ENCODE measurements at places on chromosomes 7 and 10.

GRCh38 chr7:155874411-155874810, 62.1 kb upstream of the SHH start:
- DNase-seq = no peak

GRCh38 chr7:35869810-35870209, 69.0 kb downstream of the SEPTIN7 start:
- DNase-seq = no peak

GRCh38 chr7:127798023-127798422, 146.0 kb downstream of the SND1 start:
- no peak for DNase-seq

DNA sequence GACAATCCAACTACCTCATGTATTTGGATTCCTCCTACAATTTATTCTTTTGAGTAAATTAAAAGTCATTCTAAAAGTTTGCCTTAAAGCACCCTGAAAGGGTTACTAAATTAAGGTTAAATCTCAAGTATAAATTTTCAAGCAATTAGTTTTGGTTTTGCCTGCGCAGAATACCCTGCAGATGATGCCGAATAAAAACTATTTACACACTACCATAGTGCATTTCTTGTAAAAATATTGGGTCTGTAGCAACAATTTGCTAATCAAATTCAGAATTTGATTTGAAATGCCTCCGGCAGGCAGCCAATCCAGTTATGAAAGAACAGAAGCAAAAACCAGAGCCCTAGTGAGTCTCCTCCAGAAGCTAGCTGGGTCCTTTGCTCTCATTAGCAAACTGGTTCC, 122.2 kb downstream of the TWIST1 start:
- no peak for DNase-seq

DNA sequence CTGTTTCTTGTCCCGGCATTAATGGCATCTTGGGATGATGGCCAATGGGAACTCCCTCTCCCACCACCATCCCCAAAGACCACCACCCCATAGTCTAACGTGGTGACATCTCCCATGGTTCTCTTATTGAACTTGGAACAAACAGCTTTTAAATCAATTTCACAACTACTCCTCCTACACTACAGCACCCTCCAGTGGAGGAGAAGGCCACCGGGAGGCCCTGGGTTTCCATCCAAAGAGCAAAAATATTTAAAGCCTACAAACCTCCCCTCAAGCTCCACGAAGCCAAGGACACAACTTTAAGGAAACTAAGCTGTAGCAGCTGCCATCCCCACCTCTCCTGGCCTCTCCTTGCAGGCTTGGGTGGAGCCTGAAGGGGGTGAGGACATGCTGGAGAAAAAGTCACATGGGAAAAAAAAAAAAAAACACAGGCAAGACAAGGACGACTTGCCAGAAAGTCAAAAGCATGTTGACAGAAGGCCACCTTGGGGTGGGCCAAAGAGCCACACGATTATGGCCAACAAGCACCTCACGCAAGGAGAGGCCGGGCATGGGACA, 94.0 kb upstream of the LANCL2 start:
- DNase-seq = no peak

DNA sequence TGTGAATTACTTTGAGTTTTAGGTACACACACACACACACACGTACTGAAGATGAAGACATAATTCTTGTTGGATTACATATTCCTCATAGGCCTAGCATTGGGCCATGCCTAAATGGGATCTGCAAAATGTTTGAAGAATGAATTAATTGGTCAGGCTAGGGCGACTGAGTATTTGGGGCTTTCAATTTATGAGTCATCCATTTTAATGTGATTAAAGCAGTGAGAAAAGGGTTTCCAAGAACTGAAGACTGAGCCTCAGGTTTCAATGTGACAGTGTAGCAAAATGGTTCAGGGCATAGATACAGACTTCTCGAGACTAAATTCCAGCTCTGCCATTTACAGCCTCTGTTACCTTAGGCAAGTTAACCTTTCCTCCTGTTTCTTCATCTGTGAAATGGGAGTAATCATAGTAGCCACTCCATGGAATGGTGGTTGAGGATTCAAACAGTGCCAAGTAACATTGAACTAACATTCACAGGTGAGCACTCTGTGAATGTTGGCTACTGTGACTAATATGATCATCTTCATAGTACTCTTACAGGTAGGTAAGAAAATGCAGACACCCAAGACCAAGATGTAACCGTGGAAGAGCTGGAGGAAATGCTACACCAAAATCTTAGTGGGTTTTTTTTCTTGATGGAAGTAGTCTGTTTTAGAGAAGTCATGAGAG, 7.6 kb downstream of the BPGM start:
- DNase-seq = no peak

DNA sequence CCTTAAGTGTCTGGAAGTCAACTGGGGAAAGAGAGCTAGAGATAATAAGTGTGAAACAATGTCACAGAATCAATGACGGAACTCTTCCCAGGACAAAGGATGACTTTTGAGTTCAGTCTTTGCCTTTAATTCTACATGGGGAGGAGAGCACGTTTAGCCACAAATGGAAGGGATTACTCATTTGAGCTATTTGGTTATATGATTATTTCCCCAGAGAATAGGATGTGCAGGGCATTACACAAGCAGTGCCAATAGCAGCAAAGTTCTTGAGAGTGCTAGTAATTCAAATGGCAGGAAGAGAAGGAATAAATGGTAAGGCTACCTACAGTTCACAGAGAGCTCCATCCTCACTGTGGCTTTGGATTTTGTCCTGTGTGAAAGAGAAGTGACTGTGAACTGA, 6.0 kb downstream of the EGFR start:
- DNase-seq = no peak

DNA sequence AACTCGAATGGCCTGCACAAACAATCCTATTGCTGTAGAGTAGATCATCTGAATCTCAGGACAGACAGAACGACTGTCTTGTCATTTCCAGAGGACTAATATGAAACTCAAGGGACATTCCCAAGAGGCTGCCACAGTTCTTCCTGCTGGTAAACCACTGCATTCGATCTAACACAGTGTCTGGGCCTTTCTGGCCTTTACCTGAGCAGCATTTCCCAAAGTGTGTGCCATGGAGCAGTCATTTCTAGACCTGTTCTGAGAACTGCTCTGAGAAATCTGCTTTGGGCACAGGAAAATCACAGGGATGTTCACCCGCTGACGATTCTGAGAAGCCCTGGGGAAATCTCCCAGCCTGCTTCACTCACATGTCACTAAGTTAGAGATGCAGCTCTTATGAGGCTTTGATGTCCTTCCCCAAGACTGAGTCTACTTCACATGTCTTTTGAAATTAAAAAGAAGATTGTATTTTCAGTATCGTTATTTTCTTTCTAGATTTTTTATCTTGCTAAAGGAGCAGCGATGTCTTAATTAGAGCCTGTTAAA, 18.4 kb downstream of the GPNMB start:
- no peak for DNase-seq

DNA sequence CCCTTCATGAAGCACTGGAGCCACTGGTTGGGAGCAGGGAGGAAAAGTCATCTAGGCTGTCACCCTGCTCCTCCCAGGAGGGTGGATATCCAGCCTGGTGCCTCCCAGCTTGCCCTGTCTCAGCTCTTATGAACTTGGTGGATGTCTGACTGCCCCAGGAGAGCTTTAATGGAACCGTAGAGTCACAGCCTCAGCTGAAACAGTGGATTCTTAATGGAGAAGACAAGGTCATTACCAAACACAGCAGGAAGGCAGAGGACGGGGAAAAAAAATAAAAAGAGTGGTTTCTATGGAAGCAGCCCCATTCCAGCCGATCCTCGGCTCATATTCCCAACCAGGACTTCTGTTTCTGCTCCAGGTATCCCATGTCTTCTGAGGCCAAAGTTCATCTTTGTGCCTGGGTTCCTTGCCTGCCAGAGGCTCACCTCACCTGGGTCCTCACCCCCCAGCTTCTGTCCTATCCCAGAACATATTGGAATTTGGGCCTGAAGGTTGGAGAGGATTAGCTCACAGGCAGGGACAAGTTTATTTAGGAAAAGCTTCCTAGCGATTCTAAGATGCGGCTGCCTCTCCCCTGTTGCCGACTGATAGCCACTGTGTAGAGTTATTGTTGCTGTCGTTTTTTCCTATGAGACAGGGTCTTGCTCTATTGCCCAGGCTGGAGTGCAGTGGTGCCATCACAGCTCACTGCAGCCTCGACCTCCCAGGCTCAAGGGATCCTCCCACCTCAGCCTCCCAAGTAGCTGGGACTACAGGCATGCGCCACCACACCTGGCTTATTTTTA, 15.6 kb downstream of the CCL26 start:
- no peak for DNase-seq

DNA sequence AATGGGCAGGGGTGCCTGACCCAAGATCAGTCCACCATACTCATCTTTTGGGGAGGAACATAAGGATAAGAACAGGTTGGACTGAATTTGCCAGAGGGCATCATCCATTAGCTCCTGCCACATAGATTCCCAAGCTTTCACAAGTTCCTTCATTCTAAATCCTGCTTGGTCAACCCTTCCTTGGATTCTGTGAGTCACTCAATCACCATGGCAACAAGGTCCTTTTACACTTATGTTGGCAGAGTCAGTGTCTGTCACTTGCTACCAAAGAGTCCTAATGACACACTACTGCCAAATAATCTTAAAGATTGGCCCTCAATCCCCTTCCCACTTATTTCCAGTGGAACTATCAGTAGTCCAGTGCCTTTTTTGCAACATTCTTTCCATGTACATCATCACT, 5.0 kb upstream of the LGI1 start:
- no peak for DNase-seq

DNA sequence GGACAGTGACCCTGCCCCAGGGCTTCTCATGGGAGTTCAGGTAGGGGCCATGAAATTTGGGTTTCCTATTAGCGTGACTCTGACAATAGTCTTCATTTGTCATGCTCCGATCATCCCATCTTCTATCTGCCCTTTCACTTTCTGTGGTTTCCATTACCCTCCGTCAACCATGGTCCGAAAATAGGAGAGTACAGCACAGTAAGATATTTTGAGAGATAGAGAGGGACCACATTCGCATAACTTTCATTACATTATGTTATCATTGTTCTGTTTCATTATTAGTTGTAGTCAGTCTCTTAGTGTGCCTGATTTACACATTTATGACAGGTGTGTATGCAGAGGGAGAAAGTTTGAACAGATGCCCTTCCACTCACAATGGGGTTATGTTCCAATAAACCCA, 649.2 kb downstream of the SDK1 start:
- DNase-seq = no peak

- DNase-seq = no peak
These were observed 207.0 kb downstream of the HTR7 start for GRCh38 chr10:90650858-90651257.

DNA sequence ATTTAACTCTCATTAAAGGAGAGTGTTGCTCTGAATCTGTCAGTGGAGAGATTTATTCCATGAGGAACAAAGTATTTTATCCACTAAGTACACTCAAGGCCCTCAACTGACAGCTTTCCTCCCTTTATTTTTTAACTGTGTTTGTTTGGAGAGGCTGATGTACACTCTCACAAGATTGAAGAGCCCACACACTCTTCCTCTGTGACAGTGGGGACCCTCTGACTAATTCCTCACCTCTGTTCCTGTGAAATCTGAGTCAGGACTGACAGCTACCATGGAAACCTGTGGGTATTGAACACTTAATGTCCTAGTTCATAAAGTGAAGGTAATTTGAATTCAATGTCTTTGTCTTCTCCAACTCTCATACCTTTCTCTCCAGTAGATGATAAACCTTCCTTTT, 189.8 kb upstream of the PITRM1 start:
- no peak for DNase-seq

- peak; percentile 65 for DNase-seq
These were observed 108.1 kb upstream of the FAM133B start for GRCh38 chr7:92698237-92698841.

- no peak for DNase-seq
These were observed 205.2 kb downstream of the GLRX3 start for GRCh38 chr10:130341356-130341755.

DNA sequence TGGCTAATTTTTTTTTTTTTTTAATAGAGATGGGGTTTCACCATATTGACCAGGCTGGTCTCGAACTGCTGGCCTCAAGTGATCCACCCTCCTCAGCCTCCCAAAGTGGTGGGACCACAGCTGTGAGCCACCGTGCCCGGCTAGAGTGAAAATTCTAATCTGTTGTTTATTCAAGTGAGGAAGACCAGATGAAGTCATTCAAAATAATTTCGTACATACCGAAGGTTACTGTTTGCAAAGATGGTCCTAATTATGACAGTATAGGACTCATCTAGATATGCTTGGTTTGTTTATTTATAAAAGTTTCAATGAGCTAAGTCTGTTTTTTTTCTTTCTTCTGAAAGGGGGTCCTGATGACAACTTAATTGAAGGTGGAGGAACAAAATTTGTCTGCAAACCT, 376.8 kb downstream of the EXOC4 start:
- no peak for DNase-seq

- no peak for DNase-seq
These were observed 40.3 kb downstream of the AGAP3 start for GRCh38 chr7:151126491-151127137.

DNA sequence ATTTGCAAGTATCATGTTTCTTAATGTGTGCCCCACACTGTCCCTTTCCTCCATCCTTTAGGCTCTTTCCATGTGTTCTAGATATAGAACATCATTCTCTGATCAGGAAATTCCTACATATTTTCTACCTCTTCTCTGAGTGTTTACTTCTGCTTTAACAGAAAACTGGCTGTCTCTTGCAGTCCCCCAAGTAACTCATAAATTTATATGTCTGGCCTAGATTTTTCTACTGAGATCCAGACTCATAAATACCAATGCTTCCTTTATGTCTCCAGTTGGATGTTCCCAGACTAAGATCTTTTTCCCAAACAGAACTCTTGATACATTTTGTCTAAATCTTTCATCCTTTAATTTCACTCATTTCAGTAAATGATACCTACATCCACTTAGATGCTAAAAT, 181.8 kb downstream of the CDK14 start:
- no peak for DNase-seq

DNA sequence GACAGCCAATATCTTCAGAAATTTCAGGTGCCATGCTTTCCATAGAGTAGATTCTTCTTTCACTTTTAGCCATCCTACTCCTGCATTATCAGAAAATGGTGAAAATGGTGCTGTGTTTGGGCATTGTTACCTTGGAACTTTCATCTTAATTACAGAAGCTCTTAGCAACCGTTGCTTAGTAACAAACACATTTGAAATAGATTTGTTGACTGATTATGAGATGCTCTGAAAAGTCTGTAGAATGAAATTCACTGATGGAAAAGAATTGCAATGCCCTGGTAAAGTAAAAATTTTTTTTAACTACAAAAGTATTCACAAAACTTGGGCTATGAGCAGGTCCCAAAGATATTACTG, 249.3 kb upstream of the NEBL start:
- DNase-seq = no peak

DNA sequence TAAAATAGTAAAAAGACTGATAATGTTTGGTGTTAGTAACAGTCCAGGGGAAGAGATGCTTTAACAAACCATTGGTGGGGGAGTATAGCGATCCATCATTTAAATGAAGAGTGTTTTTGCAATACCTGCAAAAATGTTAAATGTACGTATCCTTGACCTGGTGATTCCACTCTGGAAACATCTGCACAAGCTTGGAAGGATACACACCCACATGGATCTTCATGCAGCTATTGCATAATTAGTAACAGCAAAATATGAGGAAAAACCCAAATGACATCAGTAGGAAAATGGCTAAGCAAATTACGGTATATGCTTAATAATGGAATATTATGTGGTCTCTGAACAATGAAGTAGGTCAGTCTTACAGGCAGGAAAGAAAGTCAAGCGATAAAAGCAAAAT, 20.5 kb downstream of the WNT2 start:
- DNase-seq = no peak

- no peak for DNase-seq
These were observed 33.8 kb downstream of the SPAG6 start for GRCh38 chr10:22379059-22379458.

- DNase-seq = no peak
These were observed 2.5 kb downstream of the ADAMTS14 start for GRCh38 chr10:70674560-70675495.

- DNase-seq = no peak
These were observed 4.1 kb downstream of the KLF6 start for GRCh38 chr10:3780771-3781467.

Measured in left renal cortex interstitium (tissue), 4 donors.